ENCODE measurements at places on chromosomes 4 and X.
A peak's percentile ranks its signal among the peaks of the same experiment; 100 is the strongest.

DNA sequence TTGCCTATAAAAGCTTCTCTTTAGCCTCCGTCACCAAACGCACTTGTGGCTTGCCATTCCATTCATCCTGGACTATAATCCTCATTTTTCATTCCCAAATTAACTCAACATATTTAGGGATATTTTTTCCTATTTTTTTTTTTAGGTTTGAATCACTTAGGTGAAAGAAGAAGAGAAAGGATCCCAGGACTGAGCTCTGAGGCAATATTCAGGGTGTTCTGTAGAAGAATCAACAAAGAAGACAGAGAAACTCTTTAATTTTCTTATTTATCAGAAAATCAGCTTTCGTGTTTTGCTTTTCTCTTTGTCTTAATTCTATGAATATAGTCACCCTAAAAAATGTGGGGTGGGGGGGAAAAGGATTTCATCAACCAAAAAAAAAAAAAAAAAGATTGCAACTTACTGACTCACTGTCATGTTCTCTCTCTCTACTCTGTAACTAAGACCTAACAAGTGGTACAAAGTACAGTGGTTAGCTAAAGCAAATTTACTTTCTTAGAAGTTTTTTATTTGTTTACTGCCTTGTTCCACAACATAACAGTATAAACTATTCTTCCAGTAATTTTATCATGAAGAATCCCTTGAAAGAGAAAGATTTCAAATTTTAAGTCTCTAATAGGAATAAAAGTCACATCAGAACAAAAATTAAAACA lies 272.0 kb downstream of the DHX15 start:
- no peak for DNase-seq

DNA sequence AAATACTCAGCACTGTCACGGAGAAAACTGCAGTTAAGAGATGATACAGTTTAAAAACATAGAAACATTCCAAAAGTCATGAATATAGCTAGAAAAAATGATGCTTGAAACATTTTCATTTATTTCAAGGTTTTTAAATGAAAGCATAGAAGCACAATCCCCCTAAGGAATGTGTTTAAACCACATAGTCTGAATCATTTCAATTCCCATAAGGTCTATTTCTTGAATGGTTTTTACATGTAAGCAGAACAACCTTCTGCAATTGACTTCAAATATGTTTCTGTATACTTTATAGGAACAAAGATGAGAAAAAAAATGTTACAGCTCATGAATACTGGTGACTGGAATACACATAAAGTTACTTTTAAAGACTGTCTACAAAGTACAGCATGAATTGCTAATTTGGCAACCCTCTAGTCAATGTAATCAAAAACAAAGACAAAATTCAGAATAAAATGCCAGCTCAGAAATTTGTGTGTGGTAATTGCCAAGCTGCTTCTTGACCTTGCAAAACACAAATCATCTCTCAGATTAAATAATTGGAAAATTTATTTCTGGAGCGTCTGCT lies 886.4 kb upstream of the ADGRL3 start:
- DNase-seq: no peak

DNA sequence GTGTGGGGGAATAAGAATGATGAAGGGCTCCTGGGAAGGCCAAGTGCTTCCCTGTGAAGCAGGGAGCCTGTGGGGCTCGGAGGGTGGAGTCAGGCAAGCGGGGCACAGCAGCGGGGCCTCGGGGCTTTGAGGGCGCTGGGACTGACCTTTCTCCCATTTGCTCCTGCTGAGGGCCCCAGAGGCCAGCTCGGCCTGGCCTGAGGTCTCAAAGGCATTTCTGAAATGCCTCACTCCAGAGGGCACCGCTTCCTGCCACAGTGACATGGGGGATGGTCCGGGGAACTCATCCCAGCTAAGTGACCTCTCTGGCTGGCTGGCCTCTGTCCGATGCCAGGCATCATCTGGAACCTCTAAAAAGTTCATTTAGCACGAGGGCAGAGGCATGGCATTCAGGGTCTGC lies 98.8 kb upstream of the STX18 start:
- no peak for DNase-seq

- no peak for DNase-seq
These were observed at the start of gene YIPF7 for GRCh38 chr4:44651425-44651824. TSS of gene YIPF7 (minus strand) at chr4:44651625. CDS start at chr4:44650100, 1,525 bp downstream.

- no peak for DNase-seq
These were observed 12.6 kb downstream of the LRPAP1 start for GRCh38 chr4:3519468-3520264.

GRCh38 chr4:41525129-41525528 lies 12.8 kb upstream of the LIMCH1 start:
- DNase-seq: peak; percentile 64

GRCh38 chr4:81081156-81081555 lies 50.6 kb downstream of the BMP3 start:
- DNase-seq: no peak

GRCh38 chr4:156677131-156677531 lies 294.5 kb downstream of the PDGFC start:
- peak; percentile 64 for DNase-seq

DNA sequence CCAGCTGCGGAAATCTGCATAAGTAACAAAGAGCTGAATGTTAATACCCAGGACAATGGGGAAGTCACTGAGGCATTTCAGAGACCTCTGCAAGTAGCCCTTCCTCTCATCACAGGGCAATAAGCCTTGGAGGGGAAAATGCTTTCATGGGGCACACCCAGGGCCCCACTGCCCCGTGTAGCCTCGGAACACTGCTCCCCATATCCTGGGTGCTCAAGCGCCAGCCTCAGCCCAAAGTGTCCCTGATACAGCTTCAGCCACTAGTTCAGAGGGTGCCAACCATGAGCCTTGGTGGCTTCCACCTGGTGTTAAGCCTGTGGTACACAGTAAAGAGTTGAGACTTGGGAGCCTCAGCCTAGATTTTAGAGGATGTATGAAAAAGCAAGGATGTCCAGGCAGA lies 402.8 kb upstream of the CXorf51A start:
- DNase-seq: no peak

DNA sequence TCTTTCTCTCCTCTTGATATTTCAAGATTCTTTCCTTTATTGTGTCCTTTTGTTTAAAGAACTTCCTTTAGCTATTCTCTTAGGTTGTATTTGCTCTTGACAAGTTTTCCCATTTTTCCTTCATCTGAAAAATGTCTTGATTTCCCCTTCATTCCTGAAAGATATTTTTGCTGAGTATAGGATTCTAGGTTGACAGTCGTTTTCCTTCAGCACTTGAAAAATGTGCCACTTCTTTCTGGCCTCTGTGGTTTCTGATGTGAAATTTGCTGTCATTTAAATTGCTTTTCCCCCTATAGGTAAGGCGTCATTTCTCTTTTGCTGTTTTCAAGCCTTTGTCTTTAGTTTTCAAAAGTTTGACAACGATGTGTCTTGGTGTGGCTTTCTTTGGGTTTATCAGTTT lies 23.3 kb upstream of the LAMTOR3 start:
- no peak for DNase-seq

- no peak for DNase-seq
These were observed 17.6 kb downstream of the PDLIM5 start for GRCh38 chr4:94469221-94469784.

- no peak for DNase-seq
These were observed 111.6 kb upstream of the WDR17 start for GRCh38 chr4:175953960-175954521.

DNA sequence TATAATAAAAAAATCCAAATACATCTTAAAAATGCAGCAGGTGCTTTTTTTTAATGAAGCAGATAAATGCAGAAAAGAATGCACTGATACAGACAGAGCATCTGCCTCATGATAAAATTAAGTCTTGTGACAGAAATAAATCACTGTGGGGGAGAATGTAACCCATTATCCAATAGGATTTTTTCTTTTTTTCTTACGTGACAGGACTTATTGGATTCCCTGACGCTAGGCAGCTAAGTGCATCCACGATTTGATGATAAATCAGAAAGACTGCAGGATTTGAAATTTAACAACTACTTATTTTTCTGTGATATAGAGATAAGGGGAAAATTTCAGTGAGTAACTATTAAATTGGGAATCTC lies 110.6 kb upstream of the PPARGC1A start:
- DNase-seq: no peak

- no peak for DNase-seq
These were observed 25.1 kb upstream of the JAKMIP1 start for GRCh38 chr4:6225469-6225868.

DNA sequence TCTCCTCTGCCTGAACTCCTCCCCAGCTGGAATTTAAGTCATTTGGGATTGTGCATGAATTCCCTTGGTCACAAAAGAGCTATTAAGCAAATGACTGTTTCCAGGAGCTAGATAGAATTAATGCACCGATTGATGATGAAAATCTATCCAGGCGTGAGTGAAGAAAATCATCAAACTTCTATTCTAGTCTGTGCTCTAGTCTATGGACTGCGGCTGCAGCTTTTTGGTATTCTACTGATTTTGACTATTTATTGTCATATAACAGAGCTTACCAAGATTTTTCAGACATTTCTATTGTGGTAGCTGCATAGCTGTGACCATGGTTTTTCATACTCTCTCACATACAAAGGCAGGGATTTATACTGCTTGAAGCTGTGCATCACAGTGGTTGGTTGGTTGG lies 403.8 kb downstream of the FSTL5 start:
- DNase-seq: no peak

All from HCT116 (cell line).